ENCODE measurements at places on chromosomes 2 and 18. TPM values are rescaled to one million over a fixed set of nuclear protein-coding genes. Genes with fewer than 3 reads are reported as not detected.

DNA sequence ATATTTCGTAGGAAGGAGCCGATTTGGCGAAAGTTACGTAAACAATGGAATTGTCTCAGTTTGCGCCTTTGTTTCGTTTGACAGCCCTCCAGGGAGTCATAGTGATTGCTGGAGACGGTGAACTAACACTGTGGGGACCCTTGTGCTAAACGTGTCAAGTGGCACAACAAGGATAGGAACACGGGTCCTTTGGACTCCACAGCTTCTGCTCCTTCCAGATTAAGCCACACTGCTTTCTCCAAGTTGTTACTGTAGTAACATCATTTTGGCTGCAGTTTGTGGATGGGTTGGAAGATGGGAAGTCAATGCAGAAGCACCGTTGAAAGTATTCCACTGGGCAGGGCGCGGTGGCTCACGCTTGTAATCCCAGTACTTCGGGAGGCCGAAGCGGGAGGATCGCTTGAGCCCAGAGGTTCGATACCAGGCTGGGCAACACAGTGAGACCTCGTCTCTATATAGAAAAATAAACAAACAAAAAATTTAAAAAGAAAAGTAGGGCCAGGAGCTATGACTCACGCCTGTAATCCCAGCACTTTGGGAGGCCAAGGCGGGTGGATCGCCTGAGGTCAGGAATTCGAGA is 636 bp upstream of the IMMT start:
- peak overlapping the region; percentile 78 for H3K4me3 ChIP-seq
- DNase-seq, result no peak
- peaks cover 12% of the 10 kb centered on the region for H3K4me1 ChIP-seq
- peaks cover 3% of the 10 kb centered on the region for H3K36me3 ChIP-seq
- H3K27ac ChIP-seq, result peak overlapping the region; percentile 99
- H3K27me3 ChIP-seq, result no peaks in the 10 kb centered on the region

The NIFK gene
- 97.4 TPM for total RNA-seq

DNA sequence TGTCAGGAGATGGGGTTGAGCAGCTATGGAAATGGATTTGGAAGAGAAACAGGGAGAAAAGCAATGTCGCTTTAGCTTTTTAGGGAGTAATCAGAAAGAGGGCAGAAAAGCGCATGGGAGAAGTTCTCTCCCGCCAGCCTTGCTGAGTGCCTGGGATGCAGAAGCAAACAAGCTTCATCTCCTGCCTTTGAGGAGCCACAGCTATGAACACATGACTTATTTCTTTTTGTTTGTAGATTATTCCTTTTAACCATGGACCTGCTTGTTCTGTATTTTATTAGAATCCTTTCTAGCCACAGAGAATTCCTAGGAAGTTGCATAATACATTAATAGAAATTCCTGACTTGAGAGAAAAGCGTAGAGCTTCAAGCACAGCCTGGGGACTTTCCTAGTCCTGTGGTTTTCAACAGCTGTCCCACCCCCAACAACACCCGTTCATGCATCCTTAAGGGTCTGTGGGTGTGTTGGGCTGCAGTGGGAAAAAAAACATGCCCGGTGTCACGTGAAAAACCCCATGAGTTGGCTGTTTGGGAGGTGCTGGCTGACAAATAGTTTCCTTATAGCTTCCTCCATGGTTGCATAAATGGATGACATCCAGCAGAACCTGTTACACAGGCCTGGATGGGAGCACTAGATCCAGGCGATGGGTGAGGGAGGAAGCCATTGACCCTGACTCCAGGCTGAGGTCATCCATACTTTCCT is 14.9 kb downstream of the SLC9A4 start:
- no peak overlapping the region for H3K4me3 ChIP-seq
- H3K4me1 ChIP-seq, result no peaks in the 10 kb centered on the region
- H3K36me3 ChIP-seq, result no peaks in the 10 kb centered on the region
- no peaks in the 10 kb centered on the region for H3K27me3 ChIP-seq
- no peak overlapping the region for H3K27ac ChIP-seq

The CPLX4 gene
- total RNA-seq, result not detected

GRCh38 chr2:172976116-172976515 is 99.5 kb upstream of the MAP3K20 start:
- no peak overlapping the region for H3K4me3 ChIP-seq
- no peaks in the 10 kb centered on the region for H3K36me3 ChIP-seq
- H3K27ac ChIP-seq, result no peak overlapping the region
- no peaks in the 10 kb centered on the region for H3K4me1 ChIP-seq
- H3K27me3 ChIP-seq, result peaks cover 19% of the 10 kb centered on the region

DNA sequence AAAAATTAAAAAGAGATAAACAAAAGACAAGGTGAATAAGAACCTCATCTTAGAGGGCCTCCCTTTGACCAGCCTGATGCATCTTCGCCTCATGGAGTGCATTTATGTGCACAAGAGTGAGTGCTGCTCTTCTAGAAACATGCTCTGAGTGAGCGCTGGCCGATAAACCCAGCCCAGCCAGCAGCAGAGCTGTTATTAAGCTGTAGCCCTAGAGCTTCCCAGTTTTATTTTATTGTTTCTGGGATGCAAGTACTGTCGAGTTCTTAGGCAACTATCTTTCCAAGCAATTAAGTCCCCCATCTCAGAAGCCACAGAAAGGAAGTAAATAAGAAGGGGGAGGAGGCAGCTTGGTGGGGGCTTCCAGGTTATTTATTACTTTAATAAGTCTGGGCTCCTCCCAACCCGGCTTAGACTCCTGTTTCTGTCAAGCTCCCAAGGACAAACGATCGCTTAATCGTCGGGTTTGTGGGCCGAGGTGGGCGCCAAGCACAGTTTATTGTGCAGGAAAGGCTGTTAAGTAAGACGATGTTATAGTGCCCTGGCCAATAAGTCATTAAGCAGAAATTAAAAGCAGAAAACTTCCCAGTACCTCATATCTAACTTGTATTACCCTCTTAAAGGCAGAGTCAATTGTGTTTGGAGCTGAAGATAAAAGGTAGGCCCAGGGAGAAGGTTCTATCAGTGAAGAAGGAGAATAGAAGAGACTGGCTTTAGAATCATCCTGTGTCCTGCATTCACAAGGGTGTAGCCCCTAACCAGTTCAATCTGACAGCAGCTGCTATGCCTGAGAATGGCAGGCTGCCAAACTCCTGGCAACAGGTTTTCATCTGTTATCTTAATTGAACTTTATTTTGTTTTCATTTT is 176.3 kb downstream of the PIK3C3 start:
- H3K27me3 ChIP-seq, result no peaks in the 10 kb centered on the region
- H3K27ac ChIP-seq, result no peak overlapping the region
- H3K36me3 ChIP-seq, result no peaks in the 10 kb centered on the region

DNA sequence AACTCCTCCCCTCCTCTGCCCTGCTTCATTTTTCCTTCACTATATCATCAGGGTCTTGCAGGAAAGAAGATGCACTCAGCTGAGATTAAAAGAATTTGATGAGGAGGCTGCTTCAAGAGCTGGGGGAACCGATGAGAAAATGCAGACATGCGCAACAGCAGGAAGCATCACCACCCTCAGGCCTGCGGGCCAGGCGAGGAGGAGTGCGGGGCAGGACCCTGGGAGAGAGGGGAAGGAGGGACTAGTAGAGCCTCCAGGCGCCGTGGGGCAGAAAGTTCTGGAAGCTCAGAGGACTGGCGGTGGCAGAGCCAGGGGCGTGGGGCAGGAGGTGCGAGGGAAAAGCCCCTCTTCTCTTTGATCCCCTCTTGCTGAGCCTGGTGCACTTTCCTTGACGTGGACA is 108.2 kb downstream of the CD226 start:
- DNase-seq, result no peak
- H3K36me3 ChIP-seq, result no peaks in the 10 kb centered on the region
- H3K4me1 ChIP-seq, result no peaks in the 10 kb centered on the region
- H3K27ac ChIP-seq, result no peak overlapping the region
- no peak overlapping the region for H3K4me3 ChIP-seq

DNA sequence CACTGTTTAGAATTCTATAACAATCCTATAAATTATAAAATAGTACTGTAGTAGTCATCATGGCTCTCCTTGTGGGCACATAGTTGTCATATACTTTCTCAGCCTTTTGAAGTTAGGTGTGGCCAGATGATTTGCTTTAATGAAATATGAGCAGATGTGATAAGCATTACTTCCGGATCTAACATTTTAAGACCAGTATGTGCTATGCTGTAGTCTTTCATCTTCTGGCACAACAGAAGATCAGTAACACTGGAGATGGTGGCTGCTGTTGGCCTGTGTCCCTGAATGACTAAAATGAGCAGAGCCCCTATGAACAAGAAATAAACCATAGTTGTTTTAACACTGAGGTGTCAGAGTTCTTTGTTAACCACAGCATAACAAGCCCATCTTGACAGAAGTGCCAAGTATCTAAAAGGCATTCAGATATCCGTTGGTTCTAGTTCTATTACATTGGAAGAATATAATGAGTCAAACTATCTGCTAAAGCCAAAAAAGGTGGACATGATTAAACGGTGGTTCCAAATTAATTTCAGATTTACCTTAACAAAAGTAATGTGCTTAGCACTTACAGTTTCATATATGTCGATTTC is 6.3 kb downstream of the MEX3C start:
- H3K4me1 ChIP-seq, result peaks cover 29% of the 10 kb centered on the region
- no peaks in the 10 kb centered on the region for H3K27me3 ChIP-seq
- H3K4me3 ChIP-seq, result no peak overlapping the region
- DNase-seq, result no peak

The RAX gene
- 19.3 TPM for total RNA-seq

DNA sequence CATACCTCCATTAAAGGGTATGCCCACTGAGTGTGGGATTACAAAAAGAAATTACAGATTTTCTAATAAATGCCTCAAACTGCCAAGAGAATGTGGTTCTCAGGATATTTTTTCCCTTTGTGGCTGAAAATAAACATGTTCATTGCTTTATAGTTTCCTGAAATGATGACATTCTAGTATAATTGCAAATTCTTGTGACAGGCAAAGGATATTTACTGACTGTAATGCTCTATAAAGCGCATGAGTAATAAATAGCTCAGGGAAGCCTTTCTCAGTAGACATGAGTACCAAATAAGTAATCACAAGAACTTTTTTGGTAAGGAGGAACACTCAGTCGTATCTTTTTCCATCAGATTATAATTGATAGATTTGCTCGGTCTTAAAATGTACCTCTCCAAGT is 72.3 kb downstream of the FTCDNL1 start:
- H3K36me3 ChIP-seq, result no peaks in the 10 kb centered on the region
- no peaks in the 10 kb centered on the region for H3K4me1 ChIP-seq
- H3K4me3 ChIP-seq, result no peak overlapping the region
- DNase-seq, result peak; percentile 7
- H3K27ac ChIP-seq, result no peak overlapping the region

DNA sequence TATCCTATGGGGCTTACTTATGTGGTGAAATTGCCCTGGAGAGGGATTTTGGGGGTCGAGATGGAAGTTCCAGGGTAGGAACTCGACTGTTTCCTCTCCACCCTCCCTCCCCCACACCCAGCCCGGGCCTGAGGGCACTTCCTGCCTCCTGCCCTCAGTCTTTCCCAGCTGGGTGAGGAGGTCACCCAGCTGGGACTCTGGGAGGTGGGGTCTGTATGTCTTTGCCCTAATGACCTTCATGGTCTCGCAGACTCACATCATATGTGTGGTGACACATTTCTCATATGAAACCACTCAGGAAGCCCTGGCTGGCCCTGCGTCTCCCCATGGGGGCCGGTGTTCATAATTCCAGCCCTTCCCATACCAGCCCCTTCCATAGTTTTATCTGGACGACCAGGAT is 12.4 kb downstream of the ATOH8 start:
- no peak for DNase-seq
- peaks cover 67% of the 10 kb centered on the region for H3K4me1 ChIP-seq
- no peaks in the 10 kb centered on the region for H3K36me3 ChIP-seq
- H3K27me3 ChIP-seq, result no peaks in the 10 kb centered on the region
- H3K4me3 ChIP-seq, result no peak overlapping the region
- H3K27ac ChIP-seq, result no peak overlapping the region

DNA sequence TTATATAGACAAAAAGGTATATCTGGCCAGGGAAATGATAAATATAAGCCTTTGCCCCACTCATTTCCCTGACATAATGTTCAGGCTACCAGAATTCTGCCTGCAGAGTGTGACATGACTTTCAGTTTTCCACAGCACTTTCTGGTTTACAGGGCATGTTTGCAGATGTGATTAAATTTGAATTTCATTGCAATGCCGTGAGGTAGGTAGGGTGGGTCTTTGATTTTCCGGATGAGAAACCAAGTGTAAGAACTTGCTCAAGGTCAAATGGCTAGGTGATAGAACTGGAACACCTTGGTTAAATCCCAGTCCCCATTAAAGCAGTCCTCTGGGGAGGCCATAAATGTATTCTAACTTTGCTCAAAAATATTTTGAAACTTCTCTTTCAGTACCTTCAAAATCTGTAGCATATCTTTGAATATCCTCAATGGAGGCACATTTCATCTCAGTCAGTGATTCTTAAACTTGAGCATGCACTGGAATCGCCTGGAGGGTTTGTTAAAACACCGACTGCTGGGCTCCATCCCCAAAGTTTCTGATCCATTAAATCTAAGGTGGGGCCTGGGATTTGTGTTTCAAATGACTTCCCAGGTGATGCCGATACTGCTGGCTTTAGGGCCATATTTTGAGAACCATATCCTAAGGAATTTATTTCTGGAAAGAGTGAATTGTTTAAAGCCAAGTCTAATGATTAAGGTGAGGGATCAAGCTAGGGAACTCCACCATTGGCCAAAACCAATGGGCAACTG is 35.0 kb downstream of the MRPL33 start:
- H3K27me3 ChIP-seq, result no peaks in the 10 kb centered on the region
- no peak overlapping the region for H3K4me3 ChIP-seq
- H3K4me1 ChIP-seq, result no peaks in the 10 kb centered on the region
- no peak overlapping the region for H3K27ac ChIP-seq
- H3K36me3 ChIP-seq, result no peaks in the 10 kb centered on the region

DNA sequence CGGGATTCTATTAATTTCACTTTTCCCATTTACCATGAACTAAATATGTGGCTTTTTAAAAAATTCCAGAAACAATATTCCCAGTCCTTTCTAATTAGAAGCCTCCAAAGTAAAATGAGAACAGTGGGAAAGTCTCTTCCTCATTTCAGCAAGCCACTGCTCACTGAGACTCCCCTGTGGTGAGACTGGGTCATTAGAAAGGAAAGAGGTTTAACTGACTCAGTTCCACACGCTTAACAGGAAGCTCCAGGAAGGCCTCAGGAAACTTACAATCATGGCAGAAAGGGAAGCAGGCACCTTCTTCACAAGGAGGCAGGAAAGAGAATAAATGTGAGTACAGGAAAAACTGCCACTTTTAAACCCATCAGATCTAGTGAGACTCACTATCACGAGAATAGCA is 258.9 kb upstream of the CHAC2 start:
- no peaks in the 10 kb centered on the region for H3K27me3 ChIP-seq
- peak; percentile 6 for DNase-seq
- no peak overlapping the region for H3K27ac ChIP-seq
- no peak overlapping the region for H3K4me3 ChIP-seq

GRCh38 chr18:814300-815084 is 2.5 kb upstream of the YES1 start:
- no peak overlapping the region for H3K27ac ChIP-seq
- H3K36me3 ChIP-seq, result no peaks in the 10 kb centered on the region
- no peak for DNase-seq
- H3K27me3 ChIP-seq, result no peaks in the 10 kb centered on the region
- peaks cover 6% of the 10 kb centered on the region for H3K4me1 ChIP-seq
- no peak overlapping the region for H3K4me3 ChIP-seq
